ENCODE measurements at places on chromosomes 6 and 20.

DNA sequence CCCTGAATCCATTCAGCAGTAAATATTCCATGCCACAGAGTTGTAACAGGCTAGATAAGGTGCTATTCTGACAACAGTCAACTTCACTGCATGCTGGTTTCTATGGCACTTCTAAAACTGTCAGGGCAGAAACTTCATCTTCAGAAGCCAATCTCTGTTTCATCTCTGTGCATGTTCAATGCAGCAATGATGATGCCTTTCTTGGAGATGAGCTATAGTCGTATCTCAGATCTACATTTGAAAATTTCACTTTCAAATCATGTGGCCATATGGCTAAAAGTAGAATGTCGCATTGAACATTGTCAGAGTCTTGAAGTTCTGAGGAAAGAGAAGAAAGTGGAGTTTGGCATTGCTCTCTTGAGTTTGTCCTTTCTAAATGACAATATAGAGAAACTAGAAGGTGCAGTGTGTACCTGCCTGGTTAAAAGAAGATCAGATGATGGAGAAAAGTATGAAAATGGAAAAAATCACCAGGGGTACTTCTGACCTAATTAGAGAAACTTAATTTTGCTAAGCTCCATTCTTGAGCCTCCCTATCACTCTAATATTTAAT is 49.0 kb upstream of the VSTM2L start:
- DNase-seq: no peak

- DNase-seq: no peak
Observed at GRCh38 chr6:47130086-47130485, 88.0 kb upstream of the ADGRF1 start.

DNA sequence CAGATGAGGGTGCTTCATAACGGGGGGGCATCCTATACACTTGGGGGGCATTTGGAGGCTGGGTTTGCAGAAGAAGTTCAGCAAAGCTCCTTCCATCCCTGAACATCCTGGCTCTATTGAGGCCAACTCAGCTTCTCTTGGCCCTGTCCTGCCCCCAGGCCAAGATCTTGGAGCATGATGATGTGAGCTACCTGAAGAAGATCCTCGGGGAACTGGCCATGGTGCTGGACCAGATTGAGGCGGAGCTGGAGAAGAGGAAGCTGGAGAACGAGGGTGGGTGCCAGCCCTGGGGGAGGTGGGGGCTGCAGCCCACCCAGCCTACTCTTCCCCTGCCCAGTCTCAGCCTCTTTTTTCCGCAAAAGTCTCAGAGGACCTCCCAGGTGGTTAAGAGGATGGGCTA is 17.2 kb downstream of the GDAP1L1 start:
- no peak for DNase-seq

DNA sequence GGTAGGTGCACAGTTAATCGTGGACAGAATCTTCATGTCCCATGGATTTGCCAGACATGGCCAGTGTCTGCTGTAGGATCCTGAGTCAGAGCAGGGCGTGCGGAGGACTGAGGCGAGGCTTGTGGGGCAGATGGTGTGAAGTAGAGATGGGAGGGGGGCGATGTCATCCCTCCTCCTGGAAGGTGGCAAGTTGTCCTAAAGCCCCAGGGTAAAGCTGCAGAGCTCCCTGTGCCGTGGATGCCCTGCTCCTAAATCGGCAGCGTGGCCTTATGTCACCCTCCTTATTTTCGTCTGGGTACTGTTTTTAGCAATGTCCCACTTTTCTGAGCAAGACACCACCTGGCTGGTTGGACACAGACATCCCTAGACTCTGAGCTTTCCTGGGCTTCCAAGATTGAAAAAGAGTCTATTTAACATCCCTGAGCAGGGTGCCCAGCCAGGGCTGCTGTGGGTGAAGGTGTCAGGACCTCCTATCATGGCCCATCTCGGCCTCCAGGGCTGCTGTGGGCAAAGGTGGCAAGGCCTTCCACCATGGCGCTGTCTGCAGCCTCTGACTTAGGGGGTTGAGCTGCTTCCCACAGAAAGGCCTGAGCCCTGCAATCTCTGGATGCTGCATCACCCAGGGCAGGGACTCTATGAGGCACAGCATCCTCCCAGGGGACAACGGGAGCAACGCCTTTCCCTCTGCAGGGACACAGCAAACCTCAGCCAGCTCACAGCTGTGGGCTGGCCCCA is 145.4 kb downstream of the TTLL2 start:
- no peak for DNase-seq

- DNase-seq: no peak
Observed at GRCh38 chr20:4670469-4670868, 51.2 kb upstream of the PRND start.

DNA sequence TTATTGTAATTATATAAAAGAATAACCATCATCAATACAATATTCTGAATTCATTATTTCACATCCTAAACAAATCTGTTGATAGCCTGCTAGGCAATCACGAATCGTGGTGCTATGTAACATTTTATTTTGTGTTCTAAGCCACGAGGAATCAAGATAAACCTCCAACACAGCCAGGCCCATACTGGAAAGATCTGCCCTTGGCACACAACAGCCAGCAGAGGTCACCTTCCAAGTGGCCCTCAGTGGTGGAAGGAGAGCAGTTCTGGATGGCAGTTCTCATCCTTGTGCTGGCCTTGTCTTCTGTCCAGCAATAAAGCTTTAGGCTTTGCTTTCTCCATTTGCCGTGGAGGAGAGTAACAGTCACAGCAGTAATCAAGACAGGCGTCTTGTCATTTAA is 13.2 kb downstream of the ZNF831 start:
- no peak for DNase-seq

DNA sequence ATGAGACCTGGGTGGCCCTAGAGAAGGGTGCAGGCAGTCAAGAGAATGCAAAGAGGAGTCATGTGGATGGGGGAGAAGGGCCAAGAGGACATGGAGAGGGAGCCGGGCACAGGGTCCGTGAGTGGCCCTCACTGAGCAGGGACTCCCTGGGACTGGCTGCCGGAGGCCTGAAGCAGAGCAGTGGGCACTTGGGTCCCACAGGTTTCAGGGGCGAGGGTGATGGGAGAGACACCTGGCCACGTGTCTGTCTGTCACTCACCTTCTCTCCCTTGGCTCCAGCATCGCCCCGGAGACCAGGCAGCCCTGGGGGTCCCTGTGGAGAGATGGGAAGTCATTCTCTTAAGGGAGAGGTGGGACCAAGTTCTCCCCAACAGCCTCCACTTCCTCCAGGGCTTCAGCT is 25.5 kb downstream of the COL11A2 start:
- no peak for DNase-seq

DNA sequence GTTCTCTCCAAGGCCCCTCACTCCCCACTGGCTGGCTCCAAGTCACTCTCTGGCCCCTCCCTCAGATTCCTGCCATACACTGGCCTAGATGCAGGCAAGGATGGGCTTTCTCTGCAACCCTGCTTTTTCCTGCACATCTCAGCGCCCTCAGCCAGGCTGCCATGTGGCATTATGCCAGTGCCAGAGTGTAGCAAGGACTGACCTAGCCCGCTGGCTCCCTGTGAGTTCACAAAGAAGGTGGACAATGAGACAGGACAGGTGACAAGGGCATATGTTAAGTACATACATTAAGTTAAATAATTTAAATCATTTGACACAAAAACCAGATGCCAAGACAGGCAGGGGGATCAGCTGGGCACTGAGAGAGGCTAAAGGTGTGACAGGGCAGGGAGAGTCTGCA is 394.6 kb downstream of the ZFAND3 start:
- no peak for DNase-seq

DNA sequence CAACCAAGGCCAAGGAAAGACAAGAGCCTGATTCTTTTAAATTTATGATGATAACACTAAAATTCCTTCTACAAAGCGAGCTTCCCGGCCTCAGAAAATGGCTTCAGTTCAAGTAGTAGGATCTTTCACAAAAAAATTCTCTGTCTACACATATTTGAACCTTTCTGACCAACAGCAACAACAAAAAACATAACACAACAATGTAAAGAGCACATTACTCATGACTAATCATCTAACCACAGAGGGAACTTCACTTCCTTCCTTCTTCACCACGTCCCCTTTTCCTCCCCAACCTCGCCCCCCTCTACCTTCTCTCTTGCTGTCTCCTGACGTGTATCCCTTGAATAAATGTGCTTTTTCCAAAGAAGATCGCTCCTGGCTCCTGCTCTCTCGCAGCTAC is 228.2 kb downstream of the MYLK4 start:
- peak; percentile 53 for DNase-seq

DNA sequence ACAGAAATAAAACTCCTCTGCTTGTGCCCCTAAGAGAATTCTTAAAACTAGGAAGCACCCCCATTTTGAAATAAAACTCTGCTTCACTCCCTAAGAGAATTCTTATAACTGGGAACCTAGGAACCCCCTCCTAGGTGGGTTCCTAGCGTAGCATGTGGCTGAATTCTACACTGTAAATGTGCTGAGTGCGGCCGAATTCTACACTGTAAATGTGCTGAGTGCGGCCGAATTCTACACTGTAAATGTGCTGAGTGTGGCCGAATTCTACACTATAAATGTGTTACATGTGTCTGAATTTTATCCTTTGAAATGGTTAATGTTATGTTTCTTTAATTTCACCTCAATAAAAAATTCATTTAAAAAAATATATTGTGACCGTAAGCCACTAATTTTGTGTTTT is 79.3 kb downstream of the PSMB1 start:
- DNase-seq: no peak

All from keratinocyte (primary cell).